ENCODE measurements at places on chromosomes 3 and 15.

- DNase-seq = no peak
Observed at GRCh38 chr15:99399061-99399460, 147.8 kb downstream of the LRRC28 start.

GRCh38 chr15:58016581-58017175, 48.8 kb downstream of the ALDH1A2 start:
- DNase-seq = no peak

DNA sequence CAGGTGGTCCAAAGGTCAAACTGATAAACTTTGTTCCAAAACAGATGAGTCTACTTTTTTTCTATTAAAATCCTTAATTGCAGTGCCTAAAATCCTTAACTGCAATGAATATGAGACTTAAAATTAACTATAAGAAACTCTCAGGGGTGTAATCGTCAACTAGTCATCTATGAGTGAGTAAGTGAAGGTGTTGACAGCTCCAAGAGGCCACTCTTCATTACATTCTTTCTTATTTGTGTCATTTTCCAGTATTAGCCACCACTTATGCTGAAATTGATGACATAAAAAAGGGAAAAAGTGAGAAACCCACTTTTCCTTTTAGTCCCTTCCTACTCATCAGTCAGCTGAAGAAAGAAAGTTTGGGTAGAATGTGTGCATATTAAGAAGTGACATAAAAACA, 12.6 kb upstream of the NPAP1 start:
- no peak for DNase-seq

GRCh38 chr15:99704444-99704838, 28.8 kb downstream of the LYSMD4 start:
- DNase-seq = no peak

DNA sequence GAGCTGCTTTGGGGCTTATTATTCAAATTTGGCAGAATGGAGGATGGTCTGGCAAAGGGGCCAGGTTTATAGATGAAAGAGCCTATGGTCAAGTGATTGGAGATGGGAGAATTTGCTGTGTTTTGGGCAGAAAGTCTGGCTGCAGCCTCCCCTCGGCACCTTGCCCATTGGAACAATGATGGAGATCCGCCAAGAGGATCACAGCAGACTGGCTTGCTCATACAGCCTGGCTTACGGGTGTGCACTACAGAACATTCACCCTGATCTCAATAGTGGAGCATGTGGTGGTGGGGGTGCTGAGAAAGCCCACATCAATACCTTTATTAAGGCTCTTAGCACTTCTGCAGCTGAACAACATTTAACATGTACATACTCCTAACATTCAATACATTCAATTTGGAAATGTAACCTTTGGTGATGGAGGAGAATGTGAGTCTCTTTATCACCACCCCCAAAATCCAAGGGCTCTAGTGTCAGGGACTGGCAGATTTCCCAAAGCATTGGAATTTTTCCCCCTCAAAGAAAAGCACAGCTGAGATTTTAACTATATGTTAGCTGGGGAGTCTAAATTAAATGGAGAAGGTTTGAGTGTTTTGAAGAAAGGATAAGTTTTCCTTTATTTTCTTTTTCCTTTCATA, 118.4 kb upstream of the TMC3 start:
- no peak for DNase-seq

- DNase-seq = no peak
Observed at GRCh38 chr15:37019479-37020433, 80.6 kb downstream of the MEIS2 start.

GRCh38 chr15:68197170-68197492, 8.0 kb downstream of the CALML4 start:
- no peak for DNase-seq

DNA sequence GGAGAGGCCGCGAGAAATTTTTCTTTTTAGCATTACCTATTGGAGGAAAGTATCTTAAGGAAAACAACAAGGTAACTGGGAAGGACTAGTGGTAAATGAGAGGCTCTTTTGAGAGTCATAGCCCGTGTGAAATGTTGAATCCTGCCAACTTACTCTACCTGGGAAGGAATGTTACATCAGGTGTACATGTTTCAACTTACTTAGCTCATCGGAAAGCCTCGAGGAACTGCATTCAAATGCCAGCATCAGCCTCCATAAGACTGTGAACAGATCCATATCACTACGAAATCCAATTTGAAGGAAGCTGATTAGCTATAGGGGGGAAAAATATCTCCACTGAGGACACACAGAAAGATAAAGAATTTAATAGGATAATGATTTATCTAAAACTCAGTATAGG, 72.3 kb upstream of the PDZRN3 start:
- no peak for DNase-seq

DNA sequence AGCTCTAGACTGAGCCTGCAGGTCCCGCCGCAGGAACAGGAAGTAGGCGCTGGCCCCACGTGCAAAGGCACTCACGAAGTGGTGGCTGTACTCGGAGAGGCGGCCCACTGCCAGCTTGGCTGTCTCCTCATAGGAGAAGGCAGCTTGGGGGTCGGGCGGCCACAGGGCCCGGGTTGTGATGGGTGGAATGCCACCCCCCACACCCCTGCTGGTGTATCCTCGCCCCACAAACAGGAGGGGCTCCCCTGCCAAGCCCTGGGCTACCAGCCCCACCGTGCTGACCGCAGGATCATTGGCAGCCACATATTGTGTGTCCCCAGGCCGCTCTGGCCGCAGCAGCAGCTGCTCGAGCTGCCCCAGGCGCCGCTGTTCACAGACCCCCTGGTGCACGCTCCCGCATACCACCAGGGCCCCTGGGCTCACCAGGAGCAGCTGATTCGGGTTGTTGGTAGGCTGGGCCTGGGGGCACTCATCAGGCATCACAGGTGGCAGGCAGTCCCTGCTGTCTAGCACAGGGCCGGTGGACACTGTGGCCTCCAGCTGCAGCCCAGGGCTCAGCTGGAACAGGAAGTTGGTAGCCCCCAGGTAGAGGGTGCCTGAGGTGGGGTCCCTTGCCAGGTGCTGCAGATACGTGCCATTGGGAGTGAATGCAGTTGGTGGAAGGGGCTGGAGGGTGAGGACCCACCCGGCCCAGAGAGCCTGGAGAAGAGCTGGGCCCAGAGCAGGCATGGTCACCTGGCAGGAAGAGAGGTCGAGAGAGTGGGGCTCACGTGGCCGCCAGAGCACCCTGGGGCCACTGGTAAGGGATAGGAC, 5.8 kb downstream of the PLXNB1 start:
- no peak for DNase-seq

DNA sequence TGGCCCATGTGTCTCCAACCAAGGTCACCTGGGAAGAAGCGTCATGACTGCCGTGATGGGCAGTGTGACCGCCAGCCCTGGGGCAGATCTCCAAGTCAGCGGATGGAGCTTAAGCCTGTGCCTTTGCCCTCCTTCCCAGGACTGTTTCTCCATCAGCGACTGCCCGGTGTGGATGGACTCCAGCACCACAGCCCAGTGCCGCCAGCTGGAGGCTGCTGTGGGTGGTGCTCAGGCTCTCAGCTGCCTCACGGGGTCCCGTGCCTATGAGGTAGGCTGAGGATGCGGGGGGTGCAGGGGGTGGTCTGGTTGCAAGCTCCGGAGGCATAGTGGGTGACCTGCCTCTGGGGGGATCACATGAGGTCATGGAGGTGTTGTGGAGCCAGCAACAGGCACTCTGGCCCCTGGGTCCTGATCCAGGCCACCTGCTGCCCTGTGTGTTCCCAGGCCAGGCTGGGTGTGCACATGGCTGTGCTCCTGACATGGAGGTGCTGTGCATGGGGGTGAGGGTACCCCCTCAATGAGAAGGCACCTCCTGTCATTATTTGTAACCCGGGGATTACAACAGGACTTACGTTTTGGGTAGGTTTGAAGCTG, 19.0 kb downstream of the XYLB start:
- DNase-seq = no peak
